Left ventricle myocardium inferior (tissue), 1 donor: ENCODE measurements at places on chromosomes 16 and 17.

DNA sequence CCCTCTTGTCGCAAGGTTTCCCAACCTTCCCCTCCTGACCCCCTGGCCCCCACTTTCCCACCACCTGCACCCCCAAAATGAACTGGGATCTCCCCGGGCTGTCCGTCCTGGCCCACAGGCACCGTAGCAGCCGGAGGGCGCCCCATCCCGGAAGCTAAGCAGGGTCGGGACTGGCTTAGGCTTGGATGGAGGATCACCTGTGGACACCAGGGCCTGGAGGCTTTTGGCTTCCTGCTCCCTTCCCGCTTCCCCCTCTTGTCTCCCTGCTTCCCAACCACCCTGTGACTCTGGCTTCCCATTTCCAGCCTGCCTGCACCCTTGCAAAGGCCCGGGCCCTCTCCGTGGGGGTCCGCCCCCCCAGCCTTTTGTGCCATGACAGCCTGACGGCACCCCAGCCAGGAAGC, 2291.3 kb downstream of the TP53TG3F start:
- no peak for DNase-seq

DNA sequence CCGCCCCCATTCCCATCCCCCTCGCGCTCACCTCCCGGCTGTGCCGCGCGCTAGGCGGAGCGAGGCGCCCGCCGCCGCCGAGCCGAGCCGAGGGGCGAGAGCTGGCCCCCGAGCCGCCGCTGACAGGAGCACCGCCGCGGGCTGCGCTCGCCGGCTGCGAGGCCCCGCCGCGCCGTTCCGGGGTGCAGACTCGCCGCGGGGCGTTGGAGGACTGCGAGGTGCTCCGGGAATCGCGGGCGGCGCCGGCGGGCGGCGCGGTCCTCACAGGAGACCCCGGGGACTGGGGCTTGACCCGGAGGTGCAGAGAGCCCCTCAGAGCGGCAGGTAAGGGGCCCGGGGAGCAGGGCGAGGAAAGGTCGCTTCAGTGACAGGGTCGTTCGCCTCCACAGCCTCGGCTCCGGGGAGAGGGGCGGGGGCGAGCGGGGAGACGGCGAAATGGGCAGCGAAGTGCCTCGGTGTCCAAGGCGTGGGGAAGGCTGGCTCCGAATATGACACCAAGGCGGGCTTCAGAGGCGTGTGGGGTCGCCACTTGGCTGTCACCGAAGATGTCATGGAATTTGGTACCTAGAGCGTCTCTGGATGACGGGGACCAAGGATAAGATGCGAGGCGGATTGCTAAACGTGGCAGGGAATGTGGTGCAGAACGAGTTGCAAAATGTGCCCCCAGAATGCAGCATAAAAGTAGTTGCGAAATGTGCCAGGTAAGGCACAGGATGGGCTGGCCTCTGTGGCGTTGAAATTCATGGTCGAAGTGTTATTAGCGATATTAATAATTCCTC, 580 bp downstream of the TANC2 start:
- peak; percentile 64 for DNase-seq

DNA sequence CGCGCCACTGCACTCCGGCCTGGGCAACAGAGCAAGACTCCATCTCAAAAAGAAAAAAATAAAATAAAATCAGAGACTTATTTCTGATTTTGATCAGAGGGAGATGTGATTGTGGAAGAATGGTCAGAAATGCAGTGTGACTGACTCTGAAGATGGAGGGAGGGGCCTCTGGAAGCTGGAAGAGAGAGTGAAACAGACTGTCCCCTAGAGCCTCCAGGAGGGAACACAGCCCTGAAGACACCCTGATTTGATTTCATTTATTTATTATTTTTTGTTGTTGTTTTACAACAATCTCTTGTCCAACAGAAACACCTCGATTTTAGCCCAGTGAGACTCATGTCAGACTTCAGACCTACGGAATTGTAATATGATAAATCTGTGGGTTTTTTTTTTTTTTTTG, 26.1 kb downstream of the BCL7C start:
- DNase-seq, result no peak

DNA sequence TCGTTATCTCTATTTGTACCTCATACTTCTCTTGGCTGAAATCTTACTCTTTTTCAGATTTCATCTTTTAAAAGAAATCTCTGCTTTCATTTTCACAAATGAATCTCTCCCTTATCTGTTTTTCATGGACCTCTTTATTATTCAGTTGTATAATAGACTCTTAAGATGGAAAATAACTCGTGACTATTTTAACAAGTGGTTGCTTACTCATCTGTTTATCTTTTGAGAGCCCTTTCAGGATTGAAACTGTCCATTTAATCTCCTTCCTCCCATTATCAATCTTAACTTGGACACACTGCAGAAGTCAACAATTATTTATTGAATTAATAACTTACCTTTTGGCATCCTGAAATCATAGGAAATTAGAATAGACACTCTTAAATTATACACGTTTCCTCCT, 68.8 kb downstream of the ABCA8 start:
- no peak for DNase-seq

- no peak for DNase-seq
Measured at GRCh38 chr16:61813339-61813738, 222.9 kb downstream of the CDH8 start.

GRCh38 chr17:36703860-36704266, 102.5 kb downstream of the MRM1 start:
- DNase-seq, result peak; percentile 39

DNA sequence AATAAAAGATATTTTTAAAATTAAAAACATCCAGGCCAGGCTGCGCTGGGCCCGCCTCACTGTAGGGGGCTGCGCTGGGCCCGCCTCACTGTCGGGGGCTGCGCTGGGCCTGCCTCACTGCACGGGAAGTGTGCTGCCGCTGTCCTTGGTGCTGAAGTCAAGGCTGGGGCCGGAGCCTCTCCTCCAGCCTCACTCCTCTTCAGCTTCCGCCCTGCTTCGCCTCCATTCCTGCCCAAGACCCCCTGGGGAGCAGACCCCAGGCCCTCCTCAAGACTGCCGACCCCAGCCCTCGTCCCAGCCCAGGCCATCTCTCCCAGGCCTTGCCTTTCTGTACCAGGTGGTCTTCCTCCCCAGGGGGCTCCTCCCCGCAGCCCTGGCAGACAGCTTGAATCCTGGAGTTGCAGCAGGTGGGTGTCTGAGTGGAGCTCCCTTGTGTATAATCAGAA, 26.2 kb downstream of the ENDOV start:
- DNase-seq, result peak; percentile 34

- no peak for DNase-seq
Measured at GRCh38 chr16:70801611-70802010, 653 bp upstream of the VAC14 start.

DNA sequence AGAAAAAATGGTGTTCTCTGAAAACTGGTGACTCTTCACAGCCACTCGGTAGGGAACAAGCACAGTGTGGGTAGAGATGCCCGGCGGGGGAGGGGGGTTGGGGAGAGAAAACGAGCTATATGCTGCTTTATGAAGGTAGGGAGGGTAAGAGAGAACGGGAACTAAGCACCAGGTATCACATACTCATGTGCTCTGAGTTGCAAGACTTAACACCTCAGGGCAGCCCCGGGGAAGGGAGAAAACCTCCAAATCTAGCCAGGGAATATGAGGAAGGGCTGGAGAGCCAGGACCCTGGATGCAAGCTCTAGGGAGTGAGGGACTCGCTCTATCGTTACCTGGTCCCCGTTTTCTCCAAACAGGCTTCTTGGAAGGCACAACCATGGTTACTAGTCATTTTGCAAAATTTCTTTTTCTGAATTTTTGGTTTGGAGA, 35.3 kb downstream of the HIC1 start:
- DNase-seq, result no peak

DNA sequence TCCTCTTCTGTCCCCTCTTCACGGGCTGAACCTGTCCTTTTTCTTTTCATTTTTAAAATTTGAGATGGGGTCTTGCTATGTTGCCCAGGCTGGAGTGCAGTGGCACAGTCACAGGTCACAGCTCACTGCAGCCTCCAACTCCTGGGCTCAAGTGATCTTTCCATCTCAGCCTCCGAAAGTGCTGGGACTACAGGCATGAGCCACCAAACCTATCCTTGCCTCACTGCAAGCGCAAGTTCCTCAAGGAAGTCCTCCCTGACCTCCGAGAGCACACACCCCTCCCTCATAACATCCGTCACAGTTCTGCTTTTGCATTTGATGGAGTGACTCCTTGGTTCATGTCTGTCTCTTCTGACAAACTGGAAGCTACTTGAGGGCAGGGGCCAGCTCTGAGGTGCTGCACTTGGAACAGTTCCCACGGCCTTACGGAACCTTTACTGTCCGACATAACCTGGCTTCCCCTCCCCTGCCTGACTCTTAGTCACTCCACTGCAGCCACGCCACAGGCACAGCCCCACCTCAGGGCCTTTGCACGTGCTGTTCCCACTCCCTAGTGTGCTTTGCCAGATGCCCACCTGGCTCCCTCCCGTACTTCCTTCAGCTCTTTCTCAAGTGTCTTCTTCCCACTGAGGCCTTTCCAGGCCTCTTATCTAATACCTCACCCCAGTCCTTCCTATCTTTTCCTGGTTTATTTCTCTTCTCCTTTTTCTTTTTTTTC, 4.4 kb downstream of the TBX6 start:
- DNase-seq, result no peak

DNA sequence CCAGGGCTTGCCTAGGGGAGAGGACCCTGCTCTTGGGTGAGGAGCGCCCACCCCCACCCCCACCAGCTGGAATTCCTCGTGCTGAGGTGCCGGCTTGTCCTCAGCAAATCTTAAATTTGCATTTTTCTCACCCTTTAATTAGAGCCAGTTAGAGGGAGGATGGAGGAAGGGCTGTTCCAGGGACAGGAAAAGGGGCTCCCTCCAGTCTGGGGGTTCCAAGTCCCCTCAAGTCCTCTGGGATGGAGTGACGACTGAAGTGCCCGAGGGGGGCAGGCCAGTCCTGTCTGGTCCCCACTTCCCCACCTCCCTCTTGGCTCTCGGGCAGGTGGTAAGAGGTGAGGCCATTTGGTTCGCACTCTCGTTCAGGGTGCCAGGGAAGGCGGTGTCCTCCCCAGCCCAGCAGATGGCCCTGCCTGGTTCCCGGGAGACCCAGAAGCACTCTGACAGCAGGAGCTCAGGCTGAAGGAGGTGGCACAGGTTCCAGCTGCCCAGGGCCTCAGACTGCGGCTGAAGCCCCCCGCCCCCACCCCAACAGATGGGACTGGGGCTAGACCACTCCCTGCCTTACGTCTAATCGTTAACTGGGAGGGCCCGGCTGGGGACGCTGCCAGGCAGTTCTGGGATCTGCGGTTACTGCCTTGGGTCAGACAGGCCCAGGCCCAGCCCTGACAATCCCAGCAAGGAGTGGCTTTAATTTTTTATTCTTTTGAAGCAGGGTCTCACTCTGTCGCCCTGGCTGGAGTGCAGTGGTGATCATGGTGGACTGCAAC, 2.2 kb downstream of the RAB26 start:
- DNase-seq, result no peak

GRCh38 chr17:28684963-28685362, 23.0 kb downstream of the SUPT6H start:
- no peak for DNase-seq

DNA sequence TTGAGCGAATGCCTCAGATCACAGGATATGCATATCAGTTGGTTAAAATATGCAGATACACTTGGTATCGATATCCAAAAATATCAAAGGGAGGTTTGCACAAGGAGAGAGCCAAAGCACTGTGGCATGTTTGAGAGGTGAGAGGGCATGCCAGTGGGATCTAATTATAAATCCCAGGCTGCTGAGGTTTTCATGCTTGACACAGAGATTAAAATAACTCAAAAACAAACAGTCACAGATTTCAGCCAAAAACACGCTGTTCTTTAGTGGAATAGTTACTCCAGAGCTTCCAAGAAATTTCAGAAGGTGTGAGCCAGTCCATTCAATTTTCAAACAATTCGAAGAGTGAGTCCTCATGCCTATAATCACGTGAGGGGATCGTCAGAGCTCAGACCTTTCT, 477.9 kb downstream of the SOX9 start:
- no peak for DNase-seq

- no peak for DNase-seq
Measured at GRCh38 chr17:8935191-8935590, 30.3 kb downstream of the PIK3R5 start.

DNA sequence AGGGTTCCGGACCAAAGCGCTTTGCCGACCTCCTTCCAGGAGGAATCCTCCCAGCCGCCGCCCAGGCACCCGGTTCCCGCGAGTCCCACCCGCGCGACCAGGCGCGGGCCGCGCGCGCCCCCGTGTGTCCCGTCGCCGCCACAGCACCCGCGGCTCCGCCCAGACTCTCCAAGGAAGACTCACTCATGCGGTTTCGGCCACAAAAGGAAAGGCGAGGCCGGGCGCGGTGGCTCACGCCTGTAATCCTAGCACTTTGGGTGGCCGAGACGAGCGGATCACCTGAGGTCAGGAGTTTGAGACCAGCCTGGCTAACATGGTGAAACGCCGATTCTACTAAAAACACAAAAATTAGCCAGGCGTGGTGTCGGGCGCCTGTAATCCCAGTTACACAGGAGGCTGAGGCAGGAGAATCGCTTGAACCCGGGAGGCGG, 3.5 kb upstream of the PKMYT1 start:
- DNase-seq, result peak; percentile 81

DNA sequence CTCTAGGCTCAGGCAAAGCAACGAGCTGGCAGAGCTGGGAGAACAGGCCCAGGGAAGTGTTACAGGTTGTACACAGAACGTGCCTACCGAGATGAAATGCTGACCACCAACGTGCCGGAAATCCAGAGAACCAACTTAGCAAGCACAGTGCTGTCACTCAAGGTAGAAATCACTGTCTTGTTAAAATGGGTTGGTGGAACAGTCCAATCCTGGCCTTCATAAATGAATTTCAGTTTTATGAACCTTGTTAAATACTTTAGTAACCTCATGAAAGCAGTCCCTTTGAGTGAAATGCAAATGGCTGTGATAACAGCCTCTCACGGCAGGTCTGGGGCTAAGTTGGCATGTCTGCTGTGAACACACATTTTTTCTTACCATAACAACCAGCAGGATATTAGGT, 29.0 kb downstream of the ETV4 start:
- no peak for DNase-seq

DNA sequence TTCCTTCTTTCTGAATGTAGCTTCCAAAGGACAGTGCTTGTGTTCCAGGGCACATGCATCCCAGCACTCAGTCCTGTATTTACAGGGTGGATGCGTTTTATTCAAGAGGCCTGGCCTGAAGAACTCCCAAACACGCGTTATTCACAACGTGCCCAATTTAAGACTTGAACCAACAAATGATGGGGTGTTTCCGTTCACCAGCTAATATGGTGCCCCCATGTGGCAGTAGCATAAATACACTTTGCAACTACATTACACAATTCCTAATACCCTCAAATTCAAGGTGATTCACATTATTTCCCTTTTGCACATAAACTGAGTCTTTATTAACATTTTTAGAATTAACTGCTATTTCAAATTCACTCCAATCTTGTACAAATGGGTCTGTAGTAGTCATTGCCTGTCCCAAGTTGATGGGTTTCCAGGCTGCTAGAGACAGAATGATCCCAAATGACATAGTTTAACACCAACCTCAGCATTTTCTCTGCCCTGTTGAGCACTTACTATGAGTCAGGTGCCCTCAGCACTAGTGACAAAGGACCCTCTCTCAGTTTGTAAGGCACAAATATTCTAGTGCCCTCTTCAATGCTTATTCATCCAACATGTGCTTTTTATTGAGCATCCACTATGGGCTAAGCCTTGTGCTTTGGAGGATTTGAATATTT, 26.9 kb downstream of the HSD17B2 start:
- no peak for DNase-seq
